Activated T-cell treated with anti-CD3 and anti-CD28 coated beads, Interleukin-2, amount 50 U/mL, for 72 hours (primary cell): ENCODE measurements at places on chromosomes 3 and 15. TPM values are rescaled to one million over a fixed set of nuclear protein-coding genes. Genes with fewer than 3 reads are reported as not detected.
A peak's percentile ranks its signal among the peaks of the same experiment; 100 is the strongest.

DNA sequence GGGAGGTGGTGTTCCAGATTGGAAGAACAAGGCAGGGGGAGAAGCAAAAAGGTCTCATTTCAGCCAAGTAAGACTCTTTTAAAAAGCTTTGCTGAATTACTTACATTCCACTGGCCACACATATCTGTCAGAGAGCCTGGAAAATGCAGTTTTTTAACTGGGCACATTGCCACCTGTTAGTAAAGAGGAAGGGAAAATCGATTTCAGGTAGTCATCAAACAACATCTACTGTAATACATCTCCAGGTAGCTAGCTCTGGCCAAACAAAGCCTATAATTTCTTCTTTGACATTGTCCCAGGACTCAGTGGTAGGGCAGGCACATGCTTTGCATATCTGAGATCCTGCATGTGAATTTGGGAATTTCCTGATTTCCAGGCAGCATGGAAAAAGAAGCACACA is 480.7 kb upstream of the SUCLG2 start:
- DNase-seq: no peak
- peak overlapping the region; percentile 7 for H3K27ac ChIP-seq
- no peak overlapping the region for H3K4me3 ChIP-seq
- H3K27me3 ChIP-seq: no peaks in the 10 kb centered on the region
- peaks cover 3% of the 10 kb centered on the region for H3K36me3 ChIP-seq
- no peaks in the 10 kb centered on the region for H3K4me1 ChIP-seq

GRCh38 chr3:158773166-158773565 is 28.7 kb upstream of the MFSD1 start:
- H3K4me3 ChIP-seq: no peak overlapping the region
- no peak for DNase-seq
- no peaks in the 10 kb centered on the region for H3K27me3 ChIP-seq
- H3K4me1 ChIP-seq: peaks cover 5% of the 10 kb centered on the region
- H3K36me3 ChIP-seq: no peaks in the 10 kb centered on the region

SHC4 gene
- 2.1 TPM for total RNA-seq

GRCh38 chr3:57434041-57434440 is 110.1 kb downstream of the DNAH12 start:
- H3K4me1 ChIP-seq: no peaks in the 10 kb centered on the region
- H3K27ac ChIP-seq: no peak overlapping the region
- H3K27me3 ChIP-seq: peaks cover 13% of the 10 kb centered on the region
- no peaks in the 10 kb centered on the region for H3K36me3 ChIP-seq
- DNase-seq: no peak
- no peak overlapping the region for H3K4me3 ChIP-seq

GRCh38 chr3:112010636-112011035 is 11.9 kb downstream of the TAGLN3 start:
- H3K4me1 ChIP-seq: peaks cover 10% of the 10 kb centered on the region
- no peaks in the 10 kb centered on the region for H3K27me3 ChIP-seq
- DNase-seq: no peak
- no peaks in the 10 kb centered on the region for H3K36me3 ChIP-seq
- no peak overlapping the region for H3K27ac ChIP-seq

DNA sequence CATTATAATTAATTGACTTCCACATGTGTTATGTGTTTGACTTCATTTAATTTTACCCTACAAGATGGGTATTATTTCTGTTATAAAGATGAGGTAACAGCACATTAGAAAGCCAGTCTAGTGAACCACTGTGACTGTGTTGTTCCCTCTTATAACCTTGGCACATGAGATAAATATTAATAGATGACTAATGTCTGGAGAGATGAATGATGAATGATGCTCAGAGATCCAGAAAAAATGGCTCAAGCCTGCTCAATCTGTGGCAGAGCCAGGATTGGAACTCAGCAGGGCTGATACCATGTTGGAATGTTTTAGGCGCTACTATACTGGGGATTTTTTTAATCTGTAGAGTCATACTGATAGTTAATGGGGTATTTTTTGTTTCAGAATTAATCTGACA is 118.8 kb upstream of the PTX3 start:
- no peaks in the 10 kb centered on the region for H3K27me3 ChIP-seq
- no peaks in the 10 kb centered on the region for H3K4me1 ChIP-seq
- no peak overlapping the region for H3K27ac ChIP-seq
- H3K4me3 ChIP-seq: no peak overlapping the region
- no peaks in the 10 kb centered on the region for H3K36me3 ChIP-seq

GRCh38 chr15:62775932-62776331 is 266.6 kb upstream of the TPM1 start:
- H3K27me3 ChIP-seq: peaks cover 6% of the 10 kb centered on the region
- no peak overlapping the region for H3K27ac ChIP-seq
- no peaks in the 10 kb centered on the region for H3K36me3 ChIP-seq
- no peaks in the 10 kb centered on the region for H3K4me1 ChIP-seq

SLC27A2 gene
- 27.6 TPM for total RNA-seq

- no peaks in the 10 kb centered on the region for H3K27me3 ChIP-seq
- DNase-seq: no peak
- no peak overlapping the region for H3K27ac ChIP-seq
- H3K4me3 ChIP-seq: no peak overlapping the region
- H3K4me1 ChIP-seq: no peaks in the 10 kb centered on the region
These were observed 11.0 kb upstream of the ZNF662 start for GRCh38 chr3:42894698-42895579.

GRCh38 chr3:27252646-27253045 is 116.5 kb downstream of the NEK10 start:
- no peak overlapping the region for H3K27ac ChIP-seq
- no peak overlapping the region for H3K4me3 ChIP-seq
- no peaks in the 10 kb centered on the region for H3K4me1 ChIP-seq
- peaks cover 2% of the 10 kb centered on the region for H3K36me3 ChIP-seq
- peaks cover 6% of the 10 kb centered on the region for H3K27me3 ChIP-seq
- no peak for DNase-seq

DNA sequence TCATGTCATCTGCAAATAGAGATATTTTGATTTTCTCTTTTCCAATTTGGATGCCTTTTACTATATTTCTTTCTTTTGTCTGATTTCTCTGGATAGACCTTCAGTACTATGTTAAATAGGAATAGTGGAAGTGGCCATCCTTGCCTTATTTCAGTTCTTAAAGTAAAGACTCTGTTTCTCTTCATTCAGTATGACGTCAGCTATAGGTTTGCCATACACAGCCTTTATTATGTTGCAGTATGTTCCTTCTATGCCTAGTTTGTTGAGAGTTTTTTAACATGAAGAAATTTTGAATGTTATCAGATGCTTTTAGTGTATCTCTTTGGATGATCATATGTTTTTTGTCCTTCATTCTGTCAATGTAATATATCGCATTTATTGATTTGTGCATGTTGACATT is 566.7 kb upstream of the ROBO1 start:
- no peak for DNase-seq
- H3K27me3 ChIP-seq: no peaks in the 10 kb centered on the region
- no peaks in the 10 kb centered on the region for H3K4me1 ChIP-seq
- H3K36me3 ChIP-seq: peaks cover 3% of the 10 kb centered on the region
- no peak overlapping the region for H3K4me3 ChIP-seq

- peaks cover 65% of the 10 kb centered on the region for H3K4me1 ChIP-seq
- H3K27ac ChIP-seq: peak overlapping the region; percentile 98
- H3K27me3 ChIP-seq: no peaks in the 10 kb centered on the region
- peak overlapping the region; percentile 19 for H3K4me3 ChIP-seq
These were observed 27.6 kb downstream of the RASA2 start for GRCh38 chr3:141514382-141514781.

- no peak overlapping the region for H3K4me3 ChIP-seq
- no peaks in the 10 kb centered on the region for H3K36me3 ChIP-seq
- no peaks in the 10 kb centered on the region for H3K27me3 ChIP-seq
- peak overlapping the region; percentile 87 for H3K27ac ChIP-seq
- H3K4me1 ChIP-seq: peaks cover 16% of the 10 kb centered on the region
These were observed 140.5 kb downstream of the DNAJB8 start for GRCh38 chr3:128326051-128326823.

- peaks cover 52% of the 10 kb centered on the region for H3K4me1 ChIP-seq
- H3K4me3 ChIP-seq: peak overlapping the region; percentile 94
- no peak for DNase-seq
- no peaks in the 10 kb centered on the region for H3K27me3 ChIP-seq
These were observed 884 bp upstream of the GLYCTK start for GRCh38 chr3:52286777-52287110.

CYP19A1 gene
- total RNA-seq: not detected

DNA sequence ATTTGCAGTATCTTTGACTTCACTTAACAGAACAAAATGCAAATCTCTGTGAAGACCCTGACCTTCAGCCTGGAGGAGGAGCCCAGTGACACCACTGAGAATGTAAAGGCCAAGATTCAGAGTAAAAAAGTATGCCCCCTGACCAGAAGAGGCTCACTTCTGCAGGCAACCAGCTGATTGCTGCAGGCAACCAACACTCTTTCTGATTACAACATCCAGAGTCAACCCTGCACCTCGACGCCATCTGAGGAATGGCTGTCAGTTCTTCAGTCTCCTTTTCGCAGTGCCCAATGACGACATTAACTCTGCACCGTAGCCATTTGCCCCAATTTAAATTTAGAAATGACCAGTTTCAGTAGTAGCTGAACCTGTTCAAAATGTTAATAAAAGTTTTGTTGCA is 14.9 kb downstream of the ATP13A3 start:
- no peak for DNase-seq
- H3K27me3 ChIP-seq: no peaks in the 10 kb centered on the region
- H3K36me3 ChIP-seq: no peaks in the 10 kb centered on the region
- H3K4me3 ChIP-seq: no peak overlapping the region
- H3K27ac ChIP-seq: peak overlapping the region; percentile 34

GRCh38 chr3:113166357-113166718 is 45.0 kb upstream of the BOC start:
- no peak overlapping the region for H3K4me3 ChIP-seq
- DNase-seq: no peak
- H3K27ac ChIP-seq: no peak overlapping the region
- no peaks in the 10 kb centered on the region for H3K27me3 ChIP-seq

DNA sequence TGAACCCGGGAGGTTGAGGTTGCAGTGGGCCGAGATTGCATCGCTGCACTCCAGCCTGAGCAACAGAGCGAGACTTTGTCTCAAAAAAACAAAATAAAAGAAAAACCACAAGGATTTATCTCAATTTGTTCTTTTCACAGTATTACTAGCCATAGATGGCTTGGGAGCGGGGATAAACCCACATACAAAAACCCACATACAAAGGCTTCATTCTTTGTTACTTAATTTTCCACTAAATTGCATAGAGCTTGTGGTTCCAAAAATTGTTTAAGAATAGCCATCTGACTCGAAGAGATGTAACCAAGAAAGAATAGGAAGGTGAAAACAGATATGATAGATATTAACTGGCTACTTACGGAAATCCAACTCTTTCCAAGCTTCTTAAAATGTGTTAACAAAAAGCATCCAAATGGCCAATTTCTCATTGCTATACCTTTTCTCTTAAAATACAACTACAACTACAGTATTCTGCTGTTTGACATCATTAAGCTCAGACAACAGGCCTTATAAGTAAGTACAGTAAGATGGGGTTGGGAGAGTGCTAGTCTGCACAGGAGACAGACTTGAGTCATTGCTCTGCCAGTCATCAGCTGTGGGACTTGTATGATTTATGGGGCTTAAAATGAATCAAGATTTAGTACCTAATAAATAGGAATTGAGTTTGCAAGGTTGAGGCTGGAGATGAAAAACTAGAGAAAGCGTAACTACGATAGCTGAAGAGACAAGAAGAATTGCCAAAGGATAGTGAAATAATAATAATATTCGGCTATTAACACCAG is 96.6 kb upstream of the PLXND1 start:
- no peak overlapping the region for H3K4me3 ChIP-seq
- H3K27me3 ChIP-seq: no peaks in the 10 kb centered on the region
- peak overlapping the region; percentile 2 for H3K27ac ChIP-seq
- no peak for DNase-seq
- H3K36me3 ChIP-seq: no peaks in the 10 kb centered on the region

DNA sequence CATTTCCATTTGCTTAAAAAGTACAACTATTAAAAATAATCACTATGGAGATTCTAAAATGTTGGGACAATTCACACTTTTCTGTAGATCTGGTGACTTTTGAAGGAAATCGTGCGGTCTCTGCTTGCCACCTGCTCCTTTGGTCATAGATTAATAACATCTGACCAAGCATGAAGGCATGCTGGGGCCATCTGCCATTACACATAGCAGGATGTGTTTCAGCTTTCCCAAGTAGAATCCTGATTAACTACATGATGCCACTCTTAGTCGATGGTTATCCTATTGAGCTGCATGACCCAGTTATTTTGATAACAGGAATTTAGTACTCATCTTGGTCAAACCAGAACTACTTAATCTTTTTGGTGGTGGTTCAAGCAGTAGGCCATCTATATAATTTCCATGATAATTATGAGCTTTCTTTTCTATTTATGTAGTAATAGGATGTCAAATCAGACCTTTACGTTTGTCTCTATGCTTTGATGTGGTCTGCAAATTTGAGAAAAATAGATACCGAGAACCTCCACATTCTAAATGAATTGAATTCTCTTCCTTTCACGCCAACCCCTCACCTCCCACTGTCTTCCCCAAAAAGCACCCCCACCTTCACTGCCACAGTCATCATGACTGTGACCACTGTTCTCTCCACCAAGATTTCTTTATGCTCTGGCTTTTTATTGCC is 158.1 kb downstream of the DIPK2A start:
- no peak for DNase-seq
- no peak overlapping the region for H3K27ac ChIP-seq
- no peaks in the 10 kb centered on the region for H3K4me1 ChIP-seq
- H3K36me3 ChIP-seq: no peaks in the 10 kb centered on the region
- H3K4me3 ChIP-seq: no peak overlapping the region

DNA sequence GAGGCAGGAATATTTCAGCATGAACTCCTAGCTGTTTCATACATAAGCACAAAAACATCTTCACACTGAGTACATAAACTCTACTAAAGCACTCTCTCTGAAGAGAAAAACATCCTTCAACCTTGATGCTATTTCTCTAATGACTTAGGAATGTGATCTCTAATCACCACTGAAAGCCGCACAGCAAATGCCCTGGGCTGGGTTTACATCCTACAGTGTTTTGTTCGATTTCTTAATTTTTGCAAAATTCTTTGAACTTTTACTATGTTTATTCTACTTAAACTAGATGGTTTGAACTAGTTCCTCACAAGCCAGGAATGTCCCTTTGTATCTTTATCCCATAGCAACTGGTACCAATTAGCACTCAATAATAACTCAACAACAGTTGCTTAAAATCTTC is 130.9 kb upstream of the ABI3BP start:
- H3K36me3 ChIP-seq: no peaks in the 10 kb centered on the region
- no peaks in the 10 kb centered on the region for H3K4me1 ChIP-seq
- peaks cover 48% of the 10 kb centered on the region for H3K27me3 ChIP-seq
- no peak overlapping the region for H3K4me3 ChIP-seq
- DNase-seq: no peak

DNA sequence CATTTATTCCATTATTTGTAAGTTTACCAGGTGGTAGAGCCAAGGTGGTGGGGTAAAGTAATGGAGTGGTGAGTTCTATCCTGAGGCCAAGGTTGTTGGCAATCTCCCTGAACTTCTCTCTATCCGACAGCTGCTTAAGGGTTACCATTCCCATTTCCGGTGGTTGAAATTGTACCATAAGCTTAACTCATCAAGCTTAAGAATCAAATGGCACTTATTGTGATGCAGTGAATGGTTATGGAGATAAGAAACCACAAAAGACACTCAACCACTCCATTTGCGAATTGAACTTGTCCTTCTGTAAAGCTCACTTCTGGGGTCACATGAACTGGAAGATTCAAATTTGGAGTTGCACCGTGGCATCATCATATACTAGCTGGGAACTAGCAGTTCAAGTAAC is 287.4 kb upstream of the SLCO3A1 start:
- DNase-seq: no peak
- no peaks in the 10 kb centered on the region for H3K4me1 ChIP-seq
- H3K4me3 ChIP-seq: no peak overlapping the region
- no peak overlapping the region for H3K27ac ChIP-seq

CDHR4 gene
- not detected for total RNA-seq
